ENCODE measurements at places on chromosomes 7 and 10.

DNA sequence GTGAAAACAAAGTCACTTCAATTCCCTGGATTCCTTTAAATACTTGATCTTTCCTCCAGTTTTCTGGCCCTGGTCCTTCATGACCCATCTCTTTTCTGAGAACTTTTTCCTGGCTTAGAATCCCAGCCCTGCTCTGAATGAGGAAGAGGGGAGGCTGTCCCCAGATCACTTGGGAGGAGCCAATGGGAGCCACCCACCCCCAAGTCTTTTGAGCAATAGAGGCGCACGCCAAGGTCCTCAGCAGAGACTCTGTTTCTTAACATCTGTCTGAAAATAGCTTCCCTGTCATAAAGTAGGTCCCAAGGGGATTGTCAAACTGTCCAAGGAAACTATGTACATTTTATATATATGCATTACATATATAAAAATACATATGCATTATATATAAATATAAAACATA, 126.8 kb downstream of the ADRA2A start:
- DNase-seq = no peak

- DNase-seq = no peak
Measured at GRCh38 chr7:22574754-22575520, 74.9 kb upstream of the STEAP1B start.

DNA sequence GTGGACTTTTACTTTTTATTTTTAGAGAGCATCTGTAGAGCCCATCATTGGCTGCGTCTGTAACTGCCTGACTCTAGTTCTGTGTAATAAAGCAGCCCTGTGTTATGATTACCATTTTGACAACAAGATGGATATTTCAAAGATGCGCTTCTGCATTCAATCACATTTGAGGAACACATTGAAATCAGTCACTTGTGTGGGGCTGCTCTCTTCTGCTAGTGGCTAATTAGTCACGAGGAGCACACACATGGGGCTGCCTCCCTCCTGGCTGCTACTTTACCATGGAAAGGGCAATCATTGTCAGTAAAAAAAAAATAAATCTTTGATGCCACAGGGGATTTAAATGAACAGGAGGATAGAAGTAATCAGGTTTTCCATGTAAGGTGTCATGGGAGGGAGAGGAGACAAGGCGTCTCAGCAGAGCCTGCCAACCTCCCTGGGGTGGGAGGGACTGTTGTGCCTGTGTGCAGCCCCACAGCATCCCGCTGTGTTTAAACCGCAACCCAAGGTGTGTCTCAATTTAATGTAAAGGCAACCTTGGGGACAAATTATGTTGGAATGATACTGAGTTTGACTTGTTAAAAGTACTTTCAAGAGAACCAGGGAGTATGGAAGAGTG, 205.2 kb upstream of the COBL start:
- no peak for DNase-seq

DNA sequence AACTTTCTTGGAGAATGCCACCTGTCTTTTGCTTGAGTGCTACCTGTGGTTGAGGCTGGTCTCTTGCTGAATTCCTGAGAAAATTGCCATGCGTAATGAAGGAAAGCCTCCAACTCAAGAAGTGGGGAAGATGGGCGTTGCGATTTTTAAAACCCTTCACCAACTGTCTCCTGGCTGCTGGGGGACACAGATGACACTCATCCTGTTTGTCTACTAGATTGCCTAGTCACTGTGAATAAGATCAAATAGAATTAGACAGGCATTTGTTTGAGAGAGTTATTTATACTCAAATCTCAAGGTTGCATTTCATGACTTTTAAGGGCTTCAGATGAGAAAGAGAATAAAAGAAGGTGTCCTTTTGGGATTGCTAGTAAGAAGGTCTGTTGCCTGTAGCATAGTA, 84.3 kb upstream of the MTPN start:
- DNase-seq = no peak

DNA sequence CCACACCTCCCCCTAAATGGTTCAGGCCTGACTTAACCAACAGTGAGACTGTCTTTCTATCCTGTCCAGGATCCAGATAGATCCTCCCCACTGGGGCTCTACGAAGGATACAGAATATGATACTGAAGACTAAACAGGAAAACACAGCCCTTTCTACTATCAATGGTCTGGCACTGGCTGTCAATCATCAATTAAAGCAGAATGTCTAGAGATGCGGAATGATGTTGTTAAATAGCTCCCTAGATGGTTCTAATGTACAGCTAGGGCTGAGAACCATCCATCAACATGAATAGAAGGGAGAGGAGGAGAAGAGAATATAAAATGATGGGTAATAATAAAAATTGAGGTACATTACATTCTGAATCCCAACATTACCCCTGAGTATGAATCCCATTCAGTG, 314.3 kb upstream of the CELF2 start:
- no peak for DNase-seq

DNA sequence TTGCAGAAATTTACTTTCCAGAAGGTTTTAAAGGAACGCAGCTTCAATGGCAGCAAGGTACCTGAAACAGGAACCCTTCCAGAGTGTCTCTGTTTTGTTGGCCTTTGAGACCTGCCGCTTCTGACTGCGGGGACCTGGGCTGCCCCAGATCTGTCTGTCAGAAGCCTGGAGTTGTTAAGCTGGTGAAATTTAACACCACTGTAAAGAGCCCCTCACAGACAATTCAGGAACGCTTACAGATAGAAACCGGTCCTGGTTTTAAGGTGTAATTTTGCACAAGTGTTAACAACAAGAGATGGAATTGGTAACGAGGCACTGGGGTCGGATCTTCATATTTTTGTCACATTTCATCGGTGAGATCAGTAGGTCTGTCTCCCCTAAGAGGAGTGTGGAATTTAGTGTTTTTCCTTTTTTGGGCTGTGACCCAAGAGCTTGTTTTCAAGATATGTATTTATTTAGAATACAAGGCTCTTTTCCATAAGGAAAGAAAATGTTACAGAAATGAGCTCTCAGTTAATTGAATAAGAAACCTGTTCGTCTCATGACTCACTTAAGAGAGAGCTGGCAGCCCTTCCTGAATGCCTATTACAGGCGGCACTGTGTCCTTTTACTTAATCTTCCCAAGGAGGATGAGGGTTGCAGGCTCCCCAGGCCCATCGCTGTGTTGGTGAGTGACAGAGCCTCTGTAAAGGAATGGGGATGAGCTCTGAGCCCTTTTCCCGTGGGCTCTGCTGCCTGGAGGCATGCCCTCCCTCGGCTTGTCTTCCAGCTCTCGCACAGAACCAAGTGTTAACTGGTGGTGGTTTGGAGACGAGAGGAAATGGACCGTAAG, 168.7 kb downstream of the CUX1 start:
- DNase-seq = no peak

GRCh38 chr10:79052291-79053080, 16.3 kb upstream of the ZMIZ1 start:
- DNase-seq = no peak

GRCh38 chr7:33750177-33750576, 155.2 kb upstream of the BMPER start:
- DNase-seq = no peak

GRCh38 chr7:156002362-156003066, 190.3 kb upstream of the SHH start:
- no peak for DNase-seq

DNA sequence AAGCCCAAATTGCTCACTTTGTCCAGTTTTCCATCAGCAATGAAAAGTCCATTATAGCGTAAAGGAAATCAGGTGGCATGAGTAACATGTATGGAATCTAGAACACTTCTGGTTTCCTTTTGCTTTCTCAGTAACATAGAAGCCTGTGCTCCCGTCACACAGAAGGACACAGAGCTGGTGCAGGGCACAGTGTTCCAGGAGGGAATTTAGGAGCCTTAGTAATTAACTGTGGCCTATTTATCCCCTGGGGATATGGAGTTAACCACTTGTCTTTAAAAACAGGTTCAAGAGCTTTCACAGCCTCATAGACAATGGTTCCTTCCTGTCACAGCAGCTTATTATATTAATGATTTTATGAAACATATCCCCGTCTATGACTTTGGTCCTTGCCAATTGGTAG, 189.9 kb downstream of the NEBL start:
- DNase-seq = no peak

GRCh38 chr10:48608279-48608681, 3.4 kb upstream of the ARHGAP22 start:
- DNase-seq = no peak

- DNase-seq = no peak
Measured at GRCh38 chr7:17275749-17276671, 22.4 kb upstream of the AHR start.

- DNase-seq = no peak
Measured at GRCh38 chr7:118974836-118975235, 750.3 kb downstream of the ANKRD7 start.

GRCh38 chr10:109973326-109973829, 34.4 kb upstream of the ADD3 start:
- no peak for DNase-seq

- peak; percentile 52 for DNase-seq
Measured at GRCh38 chr7:139777948-139778841, at the start of gene HIPK2. TSS of gene HIPK2 (minus strand) at chr7:139777998. CDS start at chr7:139777623, 375 bp downstream.

- no peak for DNase-seq
Measured at GRCh38 chr10:110323503-110323902, 18.8 kb upstream of the SMNDC1 start.

DNA sequence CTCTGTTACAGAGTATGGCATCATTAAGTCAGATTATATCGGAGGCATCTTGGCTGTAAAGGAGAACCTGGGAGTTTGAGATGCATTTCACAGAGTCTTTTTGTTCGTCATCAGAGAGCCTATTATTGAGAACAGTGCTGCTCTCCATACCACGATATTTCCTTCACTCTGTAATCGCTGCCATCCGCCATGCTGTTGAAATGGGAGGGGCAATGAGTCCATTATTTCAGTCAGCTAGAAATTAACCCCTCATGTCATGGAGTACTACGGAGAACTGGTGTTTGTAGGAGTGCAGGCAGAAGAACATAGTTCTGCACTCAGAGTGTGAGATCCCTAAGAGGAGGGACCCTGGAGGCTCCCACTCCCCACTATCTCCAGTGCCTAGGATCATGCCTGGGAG, 59.2 kb downstream of the SLC16A12 start:
- no peak for DNase-seq

GRCh38 chr7:12747687-12748306, 60.4 kb downstream of the ARL4A start:
- DNase-seq = no peak

DNA sequence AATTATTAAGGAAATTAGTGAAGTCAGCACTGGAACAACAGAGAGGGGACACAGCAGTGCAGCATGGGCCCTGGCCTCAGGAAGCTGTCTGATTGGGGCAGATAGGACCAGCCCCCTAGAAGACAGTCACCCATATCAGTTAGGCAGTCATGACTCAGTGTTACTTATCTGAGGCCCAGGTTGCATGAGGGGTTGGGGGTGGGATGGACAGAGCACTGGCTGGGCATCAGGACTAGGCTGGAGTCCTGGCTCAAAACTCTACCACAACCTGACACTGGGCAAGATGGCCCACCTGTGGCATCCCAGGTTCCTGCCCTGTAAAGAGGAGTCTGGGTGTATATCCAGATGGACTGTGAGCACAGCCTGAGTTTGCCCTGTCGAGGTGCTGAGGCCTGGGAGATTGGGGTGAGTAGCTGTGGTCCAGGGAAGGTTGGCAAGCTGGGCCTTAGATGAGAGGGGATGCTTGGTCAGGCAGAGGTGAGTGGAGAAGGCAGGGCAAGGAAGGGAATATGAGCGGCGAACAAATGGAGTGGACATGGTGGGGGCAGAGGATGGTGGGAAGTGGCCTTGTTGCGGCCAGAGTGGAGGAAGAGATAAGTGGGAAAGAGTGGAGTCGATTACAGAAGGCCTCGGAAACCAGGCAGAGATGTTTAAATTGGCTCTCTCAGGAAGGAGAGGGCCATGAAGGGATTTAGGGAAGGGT, 37.5 kb downstream of the HK1 start:
- no peak for DNase-seq

DNA sequence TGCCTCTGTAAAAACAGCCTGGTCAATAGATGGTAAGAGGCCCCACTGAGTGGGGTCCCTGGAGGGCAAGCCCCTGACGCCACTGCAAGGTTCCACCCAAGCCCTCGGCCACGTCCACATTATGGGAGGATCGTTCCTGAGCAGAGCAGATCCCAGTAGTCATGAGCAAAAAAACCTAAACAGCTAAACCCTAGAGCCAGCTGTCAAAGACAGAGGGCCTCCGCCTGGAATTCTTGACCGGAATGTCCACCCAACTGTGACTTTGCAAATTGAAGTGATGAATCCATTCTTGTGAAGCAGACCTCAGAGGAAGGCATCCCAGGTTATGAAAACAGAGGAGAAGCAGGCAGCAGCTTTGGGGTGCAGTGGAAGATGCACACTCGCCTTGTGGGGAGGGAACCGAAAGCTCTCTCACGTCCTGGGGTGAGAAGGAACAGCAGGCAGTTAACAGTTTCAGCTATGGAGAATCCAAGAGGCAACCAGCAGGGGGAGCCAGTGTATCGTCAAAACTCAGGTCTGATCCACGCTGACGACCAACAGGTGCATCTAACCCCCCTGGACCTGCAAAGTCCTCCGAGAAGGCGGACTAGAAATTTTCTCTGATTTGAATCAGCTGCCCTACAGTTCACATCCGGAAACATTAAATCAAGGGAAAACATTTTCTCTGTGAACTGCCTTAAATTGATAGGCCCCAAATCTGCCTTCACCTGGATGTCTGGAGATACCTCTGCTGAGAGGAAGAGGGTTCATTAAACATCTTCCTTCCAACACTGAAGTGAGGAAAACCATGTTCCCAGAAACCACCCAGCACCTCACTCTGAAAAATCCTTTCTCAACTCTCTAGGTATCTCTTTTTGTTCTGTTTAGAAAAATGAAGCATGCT, 139.1 kb upstream of the PFKP start:
- no peak for DNase-seq

GRCh38 chr7:16739863-16740622, 13.5 kb upstream of the TSPAN13 start:
- DNase-seq = no peak

GRCh38 chr7:117596134-117596533, 116.3 kb downstream of the CFTR start:
- no peak for DNase-seq

All from effector CD8-positive, alpha-beta T cell (primary cell).